MG63 (cell line): ENCODE measurements at places on chromosomes 5 and 9. TPM values are rescaled to one million over a fixed set of nuclear protein-coding genes. Genes with fewer than 3 reads are reported as not detected.

GRCh38 chr9:106326493-106326892 is 536.5 kb upstream of the ZNF462 start:
- DNase-seq, result no peak

GRCh38 chr5:118531276-118531675 is 457.1 kb downstream of the DTWD2 start:
- DNase-seq, result no peak

The AIF1L gene
- total RNA-seq, result 24.1 and 25.7 TPM in 2 replicates

- peak; percentile 81 for DNase-seq
Measured at GRCh38 chr5:88787856-88788255, 95.1 kb downstream of the MEF2C start.

The NUTM2G gene
- not detected in 2 replicates for total RNA-seq

GRCh38 chr9:134932606-134933005 is 14.9 kb upstream of the FCN1 start:
- no peak for DNase-seq

GRCh38 chr5:102600964-102601363 is 102.2 kb upstream of the SLCO6A1 start:
- no peak for DNase-seq

The CD274 gene
- 0.05 and 0.13 TPM in 2 replicates for total RNA-seq

The ANKRD55 gene
- total RNA-seq, result not detected in 2 replicates

GRCh38 chr9:125337236-125337635 is 75.6 kb downstream of the GAPVD1 start:
- no peak for DNase-seq

GRCh38 chr9:115604831-115605483 is 487.0 kb upstream of the TNC start:
- peak; percentile 89 for DNase-seq

DNA sequence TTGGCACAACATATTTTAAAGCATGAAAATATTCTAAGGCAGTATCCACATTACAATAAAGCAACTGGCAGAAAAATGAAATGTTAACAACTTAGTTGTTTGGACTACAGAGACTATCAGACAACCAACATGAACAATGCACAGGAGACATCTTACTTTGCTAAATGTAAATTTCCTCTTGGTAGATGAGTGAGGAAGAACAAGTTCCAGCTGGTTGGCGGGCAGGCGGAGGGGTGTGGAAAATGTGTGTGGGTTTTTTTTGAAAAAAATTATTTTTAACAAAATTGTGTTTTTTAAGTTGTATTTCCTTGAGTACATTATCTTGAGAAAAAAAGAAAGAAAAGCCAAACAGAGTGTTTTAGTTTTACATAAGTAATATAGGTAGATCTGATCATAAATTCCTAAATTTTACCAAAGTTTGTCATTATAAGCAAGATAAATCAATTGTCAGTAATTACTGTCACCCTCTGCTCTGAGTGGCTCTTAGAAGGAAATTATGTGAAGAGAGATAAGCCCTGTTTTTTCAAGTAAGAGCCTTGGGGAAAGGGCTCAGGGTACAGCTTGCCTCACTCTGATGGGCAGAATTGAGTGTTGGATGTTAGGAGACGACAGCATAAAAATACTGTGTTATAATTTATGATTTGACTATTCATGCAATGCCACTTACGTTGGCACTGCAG is 42.5 kb downstream of the TMEM167A start:
- DNase-seq, result no peak

DNA sequence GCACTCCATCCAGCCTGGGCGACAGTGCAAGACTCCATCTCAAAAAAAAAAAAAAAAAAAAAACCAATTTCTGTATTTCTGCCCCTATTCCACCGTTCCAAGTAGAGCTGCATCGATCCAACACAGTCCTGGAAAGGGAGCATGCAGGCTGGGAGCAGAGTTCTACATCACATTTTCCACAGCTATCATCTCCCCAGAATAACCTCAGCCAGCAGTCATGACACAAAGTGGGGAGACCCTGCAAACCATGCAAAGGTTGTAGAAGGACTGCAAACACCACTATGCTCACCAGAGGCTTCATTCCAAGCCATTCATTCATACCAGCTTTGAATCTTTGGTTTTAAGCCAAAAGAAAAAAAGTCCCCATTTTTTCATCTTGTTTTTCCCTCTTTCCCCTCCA is 20.8 kb upstream of the ZNF354A start:
- no peak for DNase-seq

GRCh38 chr9:89527084-89527483 is 29.2 kb upstream of the SEMA4D start:
- DNase-seq, result no peak

The IL4 gene
- total RNA-seq, result not detected in 2 replicates

The GAPVD1 gene
- 27.5 and 31.4 TPM in 2 replicates for total RNA-seq

DNA sequence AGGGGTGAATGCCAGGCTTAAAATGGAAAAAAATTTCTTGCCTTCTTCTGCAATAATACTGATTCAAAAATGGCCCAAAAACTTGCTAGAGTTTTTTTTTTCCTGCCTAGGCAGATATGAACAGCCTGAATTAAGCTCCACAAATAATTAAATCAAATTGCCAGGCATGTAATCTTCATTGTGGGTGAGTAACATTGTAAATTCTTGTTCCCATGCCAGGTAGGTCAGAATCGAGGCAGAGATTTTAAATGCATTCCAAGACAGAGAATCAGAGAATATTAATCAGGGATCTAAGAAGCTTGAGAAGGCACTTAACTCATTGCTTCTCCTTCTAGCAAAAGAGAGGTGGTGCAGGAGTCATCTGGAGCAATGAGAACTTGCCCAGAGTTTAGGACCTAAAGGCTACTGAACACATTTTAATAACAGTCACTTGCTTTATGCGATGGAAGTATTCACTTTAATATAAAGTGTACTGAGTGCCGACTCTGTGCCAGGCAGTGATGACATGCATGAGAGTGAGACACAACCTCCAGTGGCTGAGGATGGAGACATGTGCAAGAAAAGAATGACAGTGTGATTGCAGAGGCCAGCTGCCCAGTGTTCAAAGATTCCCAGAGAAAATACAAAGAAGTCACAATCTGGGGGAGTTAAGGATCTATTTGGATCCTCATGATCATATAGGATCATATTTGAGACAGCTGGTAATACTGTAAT is 102.3 kb downstream of the APBA1 start:
- DNase-seq, result no peak

The LVRN gene
- 0.10 TPM in 1 of 2 replicates, not detected in the other for total RNA-seq

- no peak for DNase-seq
Measured at GRCh38 chr9:121280715-121281613, 13.0 kb downstream of the GSN start.

The SNX2 gene
- 61.7 and 105 TPM in 2 replicates for total RNA-seq

DNA sequence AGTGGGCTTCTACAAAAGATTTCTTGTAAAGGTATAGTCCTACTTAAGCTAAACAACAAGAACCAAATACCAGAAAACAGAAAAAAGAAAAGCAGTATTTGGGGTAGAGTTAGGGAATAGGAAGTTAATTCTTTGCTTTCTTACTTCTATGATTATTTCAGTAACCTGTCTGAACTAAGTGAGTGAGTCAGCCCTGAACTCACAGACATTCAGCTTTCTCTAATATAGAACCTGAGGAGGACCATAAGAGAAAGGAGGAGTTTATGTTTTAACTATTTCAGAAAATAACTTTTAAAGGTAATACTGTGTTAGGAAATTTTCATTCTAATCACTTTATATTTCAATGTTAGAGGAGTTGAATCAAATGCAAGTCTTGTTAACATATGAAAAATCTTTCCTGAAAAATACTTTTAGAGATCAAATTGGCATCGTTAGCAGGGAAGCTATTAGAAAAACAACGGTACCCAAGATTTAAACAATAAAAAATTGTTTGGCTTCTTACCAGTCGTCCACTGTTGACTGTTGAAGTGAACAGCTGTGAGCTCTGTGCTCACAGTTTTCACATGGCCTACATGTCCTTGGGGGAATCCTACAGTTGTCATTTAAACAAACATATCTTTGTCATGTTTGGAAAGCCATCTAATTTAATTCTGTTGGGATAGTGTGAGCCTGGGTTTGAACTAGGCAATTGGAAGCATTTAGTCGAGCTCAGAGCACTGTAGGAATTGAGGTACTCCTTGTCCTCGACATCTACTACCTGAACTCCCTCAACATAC is 19.9 kb upstream of the ZFAND5 start:
- no peak for DNase-seq

The PCDHGB2 gene
- 1.6 and 2.5 TPM in 2 replicates for total RNA-seq

DNA sequence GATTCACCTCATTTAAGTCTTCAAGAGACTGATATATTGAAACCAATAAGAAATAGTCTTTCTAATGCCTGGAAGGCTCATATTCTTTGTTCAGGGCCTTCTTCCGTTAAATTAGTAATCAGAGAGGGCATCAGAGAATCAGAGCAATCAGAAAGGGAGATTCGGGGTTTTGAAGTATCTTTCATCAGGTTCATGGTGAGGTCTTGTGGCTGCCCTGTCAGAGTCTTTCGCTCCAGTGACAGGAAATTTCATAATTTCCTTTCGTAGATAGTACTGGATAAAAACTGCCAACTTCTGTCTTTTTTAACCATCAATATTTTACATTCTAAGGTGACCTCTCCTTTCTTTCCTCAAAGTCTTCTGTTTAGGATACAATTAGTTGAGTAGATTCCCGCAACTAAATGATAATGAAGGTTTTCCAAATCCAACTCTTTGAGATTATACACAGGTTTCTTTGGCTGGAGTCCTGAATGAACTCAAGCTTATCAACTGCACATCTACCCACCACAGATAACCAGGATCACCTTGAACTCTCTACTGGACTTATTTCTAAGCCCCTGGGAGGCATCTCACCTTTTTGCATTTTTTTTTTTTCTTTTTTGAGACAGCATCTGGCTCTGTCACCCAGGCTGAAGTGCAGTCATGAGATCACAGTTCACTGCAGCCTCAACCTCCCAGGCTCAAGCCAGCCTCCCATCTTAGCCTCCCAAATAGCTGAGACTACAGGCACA is 5.5 kb downstream of the IL31RA start:
- DNase-seq, result no peak

DNA sequence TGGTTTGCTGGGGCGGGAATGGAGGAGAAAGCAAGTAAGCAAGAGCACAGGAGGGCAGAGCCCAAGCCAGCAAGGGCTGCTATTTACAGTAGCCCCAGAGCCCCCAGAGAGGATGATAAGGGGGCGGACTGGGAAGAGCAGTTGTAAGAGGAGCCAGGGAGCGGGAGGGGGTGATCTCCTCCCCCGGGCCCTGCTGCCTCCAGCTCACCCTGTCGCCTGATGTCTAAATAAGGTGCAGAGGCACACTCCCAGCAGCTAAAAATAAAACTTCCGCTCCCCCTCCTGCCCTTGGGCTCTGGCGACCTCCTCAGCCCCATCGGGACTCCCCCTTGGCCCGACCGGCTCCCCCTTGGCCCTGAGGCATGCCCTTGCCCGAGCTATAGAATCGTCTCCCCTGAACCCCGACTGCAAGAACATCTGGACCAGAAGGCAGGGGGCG is 14.4 kb upstream of the CCDC69 start:
- no peak for DNase-seq

GRCh38 chr9:111372297-111372696 is 42.3 kb upstream of the OR2K2 start:
- no peak for DNase-seq

DNA sequence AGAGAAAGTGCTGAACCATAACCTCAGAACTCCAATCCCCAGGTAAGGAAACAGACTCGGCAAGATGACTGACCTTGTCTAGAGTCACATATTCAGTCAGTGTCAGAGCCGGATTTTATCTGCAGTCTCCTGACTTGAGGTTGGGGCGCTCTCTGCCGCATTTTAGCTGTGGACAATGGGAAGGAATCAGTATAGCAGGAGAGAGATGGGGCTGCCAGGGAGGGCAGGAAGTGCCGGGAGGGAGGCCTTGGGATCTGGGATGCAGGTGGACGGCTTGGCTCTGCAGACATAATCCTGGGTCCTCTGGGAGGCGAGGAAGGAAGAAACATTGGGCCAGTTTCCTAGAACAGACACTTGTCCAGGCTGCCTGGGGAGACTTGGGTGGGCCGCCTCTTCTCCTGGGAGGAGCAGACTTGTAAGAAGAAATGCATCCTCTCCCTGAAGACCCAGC is 39.7 kb upstream of the COL15A1 start:
- DNase-seq, result no peak

The GABRA1 gene
- total RNA-seq, result not detected in 2 replicates

The TIGD6 gene
- total RNA-seq, result 4.9 and 6.6 TPM in 2 replicates

- DNase-seq, result no peak
Measured at GRCh38 chr5:126928041-126928440, 102.3 kb downstream of the MARCHF3 start.

The AFAP1L1 gene
- 8.1 and 16.2 TPM in 2 replicates for total RNA-seq

- peak; percentile 64 for DNase-seq
Measured at GRCh38 chr5:134100283-134101091, 14.0 kb upstream of the TCF7 start.

The KCNV2 gene
- total RNA-seq, result not detected in 2 replicates

DNA sequence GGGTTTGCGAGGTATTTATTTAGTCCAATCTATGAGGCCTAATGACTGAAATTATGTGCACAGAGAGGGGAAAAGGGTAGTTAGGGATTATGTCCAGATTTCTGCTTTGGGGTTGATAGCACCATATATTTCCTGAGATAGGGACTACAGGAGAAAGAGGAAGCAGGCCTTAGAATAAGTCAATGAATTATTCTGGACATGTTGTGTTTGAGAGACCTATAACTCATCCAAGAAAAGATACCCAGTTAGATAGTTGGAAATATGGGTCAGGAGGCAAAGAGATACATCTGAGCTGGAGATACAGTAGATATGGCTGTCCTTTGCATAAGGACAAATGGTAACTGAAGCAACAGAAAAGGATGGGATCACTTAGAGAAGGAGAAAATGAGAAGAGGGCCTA is 53.1 kb downstream of the NR3C1 start:
- no peak for DNase-seq

DNA sequence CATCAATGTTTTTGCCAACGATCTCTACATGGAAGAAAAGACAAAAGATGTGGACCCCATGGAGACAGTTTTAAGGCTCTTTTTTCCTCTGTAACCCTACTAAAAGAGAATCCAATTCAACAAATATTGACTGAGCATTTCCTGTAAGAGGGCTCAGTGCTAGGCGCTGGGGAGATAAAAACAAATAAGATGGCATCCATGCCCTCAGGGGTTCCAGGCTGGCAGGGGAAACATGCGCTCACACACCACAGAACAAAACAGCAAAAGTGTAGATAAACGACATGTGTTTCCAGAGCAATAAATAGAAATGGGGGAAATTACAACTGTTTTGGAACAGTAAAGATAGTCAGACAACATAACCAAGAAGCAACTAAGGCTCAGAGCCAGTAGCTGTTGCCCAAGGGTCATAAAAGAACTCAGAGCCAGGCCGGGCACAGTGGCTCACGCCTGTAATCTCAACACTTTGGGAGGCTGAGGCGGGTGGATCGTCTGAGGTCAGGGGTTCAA is 25.2 kb downstream of the ZNF608 start:
- DNase-seq, result no peak

- no peak for DNase-seq
Measured at GRCh38 chr5:142863856-142864255, 93.7 kb downstream of the ARHGAP26 start.
